ENCODE measurements at places on chromosomes 6 and 20.

DNA sequence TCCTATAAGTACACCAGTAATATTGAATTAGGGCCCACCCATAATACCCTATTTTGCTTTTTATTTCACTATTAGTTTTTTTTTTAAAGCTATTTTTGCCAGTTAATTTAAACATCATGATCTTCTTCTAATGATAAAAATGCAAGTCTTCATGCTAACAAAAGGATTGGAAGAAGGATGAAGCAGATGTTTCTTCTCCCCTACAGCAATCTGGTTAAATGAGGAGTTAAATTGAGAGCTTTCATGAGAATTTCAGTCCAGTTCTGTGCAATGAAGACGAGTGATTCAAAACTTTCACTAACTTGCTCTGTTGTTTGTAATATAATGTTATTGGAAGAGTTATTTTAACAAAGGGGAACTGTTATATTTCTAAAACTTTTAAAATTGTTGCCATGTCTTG lies 3.4 kb downstream of the HMGN4 start:
- no peak for DNase-seq

DNA sequence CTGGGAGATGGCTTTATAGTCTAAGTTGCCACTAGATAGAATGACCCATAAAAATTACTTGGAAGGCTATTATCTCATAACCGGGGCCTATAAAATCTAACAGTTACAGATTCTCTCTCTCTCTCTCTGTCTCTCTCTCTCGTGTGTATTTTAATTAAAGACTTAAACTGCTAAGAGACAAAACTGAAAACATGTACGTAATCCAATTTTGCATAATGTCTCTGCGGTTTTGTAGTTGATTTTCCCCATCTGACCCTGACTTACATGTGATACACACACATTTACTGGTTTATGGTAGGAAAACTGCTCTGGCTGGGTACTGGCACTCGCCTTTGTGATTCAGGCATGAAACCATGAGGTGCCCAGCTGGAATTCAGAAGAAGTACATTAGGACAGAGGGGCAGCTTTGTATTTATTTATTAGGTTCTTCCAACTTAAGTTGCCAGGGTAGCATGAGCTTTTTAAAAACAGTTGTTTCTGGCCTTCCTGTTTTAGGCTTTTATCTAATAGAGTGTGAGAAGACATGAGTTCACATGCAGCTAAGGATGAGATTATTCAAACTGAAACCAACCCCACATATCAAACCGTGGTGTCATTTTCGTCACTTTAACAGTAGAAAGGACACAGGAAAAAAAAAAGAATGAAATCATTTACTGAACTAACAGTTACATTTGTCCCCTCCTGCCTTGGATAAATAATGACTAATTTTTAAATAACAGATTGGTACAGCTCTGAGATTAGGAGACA lies 182.5 kb downstream of the GMPR start:
- DNase-seq = no peak

DNA sequence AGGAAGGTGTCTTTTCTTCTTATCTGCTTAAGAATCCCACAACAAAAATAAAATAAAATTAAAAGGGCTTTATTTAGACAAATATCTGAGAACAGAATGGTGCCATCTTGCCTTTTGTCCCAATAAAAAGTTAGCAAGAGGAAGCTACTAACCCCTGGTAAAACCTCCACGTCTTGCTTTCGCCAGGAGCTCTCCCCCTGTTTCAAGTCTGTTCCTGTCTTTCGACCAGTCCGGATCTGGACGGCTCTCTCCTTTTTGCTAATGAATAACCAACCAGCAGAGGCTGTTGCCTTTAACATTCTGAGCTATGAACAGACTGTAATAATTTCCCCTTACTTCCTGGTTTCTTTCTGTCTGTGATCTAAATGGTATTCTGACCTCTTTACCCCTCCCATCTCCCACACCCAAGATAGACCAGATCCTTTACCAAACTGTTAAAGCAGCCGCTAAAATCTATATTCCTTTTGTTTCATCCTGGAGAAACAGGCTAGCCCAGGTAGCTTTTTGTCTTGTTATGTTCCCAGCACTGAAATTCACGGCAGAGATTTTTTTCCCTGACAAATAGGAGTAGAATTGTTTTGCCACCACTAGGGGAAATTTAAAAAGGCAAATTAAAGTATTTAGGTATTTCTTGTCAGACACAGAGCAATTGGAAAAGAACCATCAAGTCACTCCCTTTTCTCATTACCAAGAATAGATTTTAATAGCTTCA lies at the start of gene FRK:
Gene FRK (minus strand): TSS at position 320 of the 712 bp plus-strand sequence. CDS start 580 bp downstream, outside the sequence.
- no peak for DNase-seq

DNA sequence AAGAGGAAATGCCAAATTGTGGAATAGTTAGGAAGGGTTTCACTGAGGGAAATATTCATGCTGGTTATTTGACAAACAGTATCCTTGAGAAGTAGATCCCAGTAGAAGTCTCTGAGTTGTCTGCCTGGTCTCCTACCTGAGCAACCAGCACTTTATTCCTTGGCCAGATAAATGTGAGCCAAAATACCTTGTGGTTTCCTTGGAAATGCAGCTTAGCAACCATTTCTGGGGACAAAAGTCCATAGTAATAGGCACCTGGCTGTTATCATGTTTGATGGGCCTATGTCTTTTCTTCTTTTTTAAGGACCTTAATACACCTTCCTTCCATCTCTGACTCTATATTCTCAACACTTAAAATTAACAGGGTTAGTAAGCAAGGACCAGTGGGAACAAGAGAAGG lies 217.1 kb upstream of the MARCKS start:
- DNase-seq = no peak

GRCh38 chr6:8236956-8237355 lies 134.6 kb upstream of the EEF1E1 start:
- DNase-seq = no peak

DNA sequence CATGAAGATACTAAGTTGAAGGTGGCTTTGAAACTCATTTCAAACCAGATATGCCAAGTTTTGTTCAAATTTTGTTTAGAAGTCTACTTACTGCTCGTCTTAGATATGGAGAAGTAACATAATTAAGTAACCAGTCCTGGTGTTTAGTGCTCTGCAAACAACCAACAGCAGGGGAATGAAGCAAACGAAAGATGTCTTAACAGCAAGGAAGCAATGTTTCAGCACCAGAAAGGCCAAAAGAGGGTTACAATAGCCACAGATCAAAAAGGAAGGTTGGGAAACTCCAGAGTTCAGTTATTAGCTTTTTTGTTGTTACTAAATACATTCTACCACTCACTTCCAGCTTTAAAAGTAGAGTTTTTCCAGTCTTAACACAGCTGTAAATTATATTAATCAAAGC lies 45.1 kb downstream of the LHFPL5 start:
- DNase-seq = no peak

- DNase-seq = no peak
These were observed 93.5 kb downstream of the CEBPB start for GRCh38 chr20:50283922-50284810.

GRCh38 chr20:17910828-17911294 lies 57.7 kb downstream of the SNX5 start:
- no peak for DNase-seq

DNA sequence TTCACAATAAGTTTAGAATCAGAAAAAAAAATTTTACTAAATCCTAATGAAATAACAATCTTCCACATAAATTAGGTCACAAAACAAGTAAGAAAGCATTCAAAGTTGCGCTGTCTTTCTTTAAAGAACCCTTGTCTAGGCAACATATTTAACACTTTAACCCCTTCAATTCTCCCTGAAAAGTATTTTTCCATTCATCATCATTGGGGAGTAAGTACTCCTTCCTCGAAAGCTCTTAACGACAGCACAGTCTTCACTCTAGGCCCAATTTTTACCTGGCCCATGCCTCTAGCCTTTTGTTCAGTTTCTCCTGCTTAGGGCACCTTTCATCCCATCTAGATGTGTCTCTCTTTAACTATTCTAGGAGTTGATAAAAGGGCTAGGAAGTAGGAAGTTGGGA lies 2.6 kb downstream of the TSPYL1 start:
- no peak for DNase-seq

- DNase-seq = no peak
These were observed 668.4 kb downstream of the C6orf118 start for GRCh38 chr6:164640956-164641355.

DNA sequence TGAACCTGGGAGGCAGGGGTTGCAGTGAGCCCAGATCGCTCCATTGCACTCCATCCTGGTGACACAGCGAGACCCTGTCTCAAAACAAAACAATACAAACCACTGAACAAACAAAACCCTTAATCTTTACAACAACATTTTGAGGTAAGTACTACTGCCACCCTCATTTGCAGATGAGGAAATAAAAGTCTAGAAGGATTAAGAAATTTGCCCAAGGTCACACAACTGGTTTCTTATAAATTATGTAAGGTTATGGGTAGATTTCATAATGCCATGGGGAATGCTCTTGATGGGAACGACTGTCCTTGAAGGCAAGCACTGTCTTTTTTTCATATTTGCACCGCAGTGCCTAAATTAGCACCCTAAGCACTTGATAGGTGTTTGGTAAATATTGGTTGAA lies 13.8 kb upstream of the B4GALT5 start:
- no peak for DNase-seq

DNA sequence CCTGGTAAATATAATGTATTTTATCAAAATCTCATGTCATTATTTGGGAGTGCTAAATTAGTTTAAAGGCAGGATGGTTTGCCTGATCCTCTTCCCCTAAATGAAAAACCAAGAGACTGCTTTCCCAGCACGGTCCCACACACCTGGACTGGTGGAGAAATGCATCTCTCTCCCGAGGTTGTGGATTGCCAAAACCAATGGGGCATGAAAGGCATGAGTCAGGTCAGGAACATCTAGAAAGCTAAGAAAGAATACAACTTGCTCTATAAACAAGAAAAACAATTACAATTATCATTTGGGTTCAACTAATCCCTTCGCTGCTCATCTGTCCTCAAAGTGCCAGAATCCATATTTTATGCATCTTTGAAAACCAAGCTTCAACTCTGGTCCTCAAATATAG lies 308.3 kb upstream of the IRAK1BP1 start:
- no peak for DNase-seq

GRCh38 chr6:158039178-158039557 lies 57.5 kb downstream of the SYNJ2 start:
- no peak for DNase-seq

- no peak for DNase-seq
These were observed 38.9 kb downstream of the CDK19 start for GRCh38 chr6:110776413-110776812.

- DNase-seq = no peak
These were observed 9.6 kb upstream of the CPNE5 start for GRCh38 chr6:36848658-36849441.

DNA sequence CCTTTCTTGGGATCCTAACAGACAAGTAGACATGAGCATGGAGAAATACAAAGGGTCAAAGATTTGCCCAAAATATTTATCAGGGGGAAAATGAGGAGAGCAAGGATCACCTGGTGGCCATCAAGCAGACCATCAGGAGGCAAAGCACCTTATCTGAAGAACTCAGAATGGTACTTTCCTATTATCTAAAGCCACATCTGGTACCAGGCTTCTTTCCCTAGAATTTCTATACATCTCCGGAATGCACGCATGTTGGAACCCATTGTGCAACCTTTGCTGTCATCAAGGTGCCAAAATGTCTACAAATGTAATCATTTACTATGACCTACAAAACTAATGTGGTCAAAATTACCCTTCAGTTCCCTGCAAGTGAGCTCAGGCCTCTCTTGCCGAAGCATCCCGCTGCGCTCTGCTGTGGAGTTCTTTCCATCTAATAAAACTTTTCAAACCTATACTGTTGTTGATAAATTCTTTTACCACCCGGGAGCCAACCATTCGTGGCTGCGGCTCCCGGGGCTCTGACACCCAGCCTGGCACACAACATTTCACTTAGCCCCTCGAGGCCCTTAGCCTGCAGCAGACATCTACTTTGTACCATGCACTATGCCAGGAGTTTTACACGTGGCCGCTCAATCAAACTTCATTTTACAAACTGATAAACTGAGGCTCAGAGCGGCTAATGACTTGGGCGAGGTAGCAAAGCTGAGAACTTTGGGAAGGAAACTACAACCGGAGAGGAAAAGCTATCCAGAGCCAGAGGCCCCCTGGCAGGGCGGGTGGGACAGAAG lies 3.8 kb upstream of the CPXM1 start:
- no peak for DNase-seq

DNA sequence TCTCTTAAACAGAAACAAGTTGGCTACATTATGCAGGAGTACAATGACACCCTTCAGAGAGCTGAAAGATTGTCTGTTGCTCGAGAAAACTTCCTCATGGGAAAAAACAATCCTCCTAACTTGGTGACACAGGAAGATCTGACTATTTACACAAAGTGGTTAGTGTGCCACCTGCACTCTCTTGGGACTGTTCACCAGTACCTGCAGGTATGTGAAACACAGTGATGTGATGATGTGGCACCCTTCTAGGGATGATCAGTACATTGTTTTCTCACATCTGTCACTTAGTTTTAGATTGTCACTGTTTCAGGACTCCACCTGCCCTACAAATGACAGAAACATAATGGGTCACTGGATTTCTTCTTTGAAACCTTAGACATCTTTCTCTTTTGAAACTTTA lies 101.8 kb downstream of the CEP57L1 start:
- no peak for DNase-seq

GRCh38 chr6:158999154-158999665 lies 792 bp downstream of the RSPH3 start:
- DNase-seq = no peak

- DNase-seq = no peak
These were observed 47.1 kb downstream of the HAO1 start for GRCh38 chr20:7893014-7893730.

DNA sequence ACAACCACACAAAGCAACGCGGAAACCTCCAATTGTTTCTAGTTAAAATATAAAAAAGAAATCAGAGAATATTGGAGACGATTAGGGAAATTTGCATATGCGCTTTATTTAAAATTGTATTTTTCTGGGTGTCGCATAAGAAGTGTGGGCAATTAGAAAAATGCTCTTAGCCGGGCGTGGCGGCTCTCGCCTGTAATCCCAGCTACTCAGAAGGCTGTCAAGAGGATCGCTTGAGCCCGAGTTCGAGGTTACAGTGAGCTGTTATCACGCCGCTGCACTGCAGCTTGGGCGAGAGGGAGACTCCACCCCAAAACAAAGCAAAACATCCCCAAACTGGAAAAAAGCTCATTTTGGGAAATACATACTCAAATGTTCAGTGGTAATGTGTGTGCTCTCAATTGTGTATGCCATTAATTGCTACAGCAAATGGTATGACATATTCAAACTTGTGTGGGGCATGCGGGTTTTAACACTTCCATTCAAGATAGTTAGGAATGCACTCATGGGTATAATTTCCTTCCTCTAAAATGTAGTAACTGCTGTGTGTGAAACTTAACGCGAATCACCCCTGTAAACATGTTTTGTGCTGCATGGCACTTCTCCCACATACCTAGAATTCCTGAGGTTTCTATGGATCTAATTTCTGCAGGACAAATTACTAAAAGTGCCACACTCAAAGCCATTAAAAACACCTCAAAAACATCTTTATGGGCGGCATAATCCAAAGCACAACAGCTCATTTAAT lies 54.7 kb upstream of the HFE start:
- DNase-seq = no peak

- no peak for DNase-seq
These were observed 278.8 kb downstream of the CDC5L start for GRCh38 chr6:44666324-44666723.

DNA sequence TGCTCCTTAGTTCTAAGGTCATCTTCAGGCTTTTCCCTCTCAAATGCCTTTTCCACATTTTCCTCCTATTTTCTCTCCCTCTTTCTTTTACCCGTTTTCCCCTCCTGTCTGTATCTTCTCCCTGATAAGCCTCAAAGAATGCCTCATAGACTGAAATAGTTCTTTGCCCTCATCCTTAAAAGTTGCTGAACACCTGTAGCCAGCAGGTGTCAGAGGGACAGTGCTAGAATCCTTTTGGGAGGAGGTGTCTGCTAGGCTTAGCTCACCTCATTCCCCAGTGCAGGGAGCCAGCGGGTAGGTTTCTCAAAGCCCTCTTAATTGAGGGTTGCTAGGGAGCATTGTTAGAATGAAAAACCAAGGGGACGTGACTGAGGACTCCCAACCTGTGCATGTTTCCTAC lies 204.0 kb downstream of the TSHZ2 start:
- no peak for DNase-seq
